IPS-NIHi11 (cell line): ENCODE measurements at places on chromosomes 4 and X.
A peak's percentile ranks its signal among the peaks of the same experiment; 100 is the strongest.

GRCh38 chr4:74111990-74112389, 13.0 kb upstream of the CXCL2 start:
- no peak for DNase-seq

GRCh38 chrX:38999967-39000745, 198.9 kb downstream of the MID1IP1 start:
- DNase-seq: no peak

GRCh38 chrX:12802741-12803140, 11.5 kb downstream of the PRPS2 start:
- no peak for DNase-seq

DNA sequence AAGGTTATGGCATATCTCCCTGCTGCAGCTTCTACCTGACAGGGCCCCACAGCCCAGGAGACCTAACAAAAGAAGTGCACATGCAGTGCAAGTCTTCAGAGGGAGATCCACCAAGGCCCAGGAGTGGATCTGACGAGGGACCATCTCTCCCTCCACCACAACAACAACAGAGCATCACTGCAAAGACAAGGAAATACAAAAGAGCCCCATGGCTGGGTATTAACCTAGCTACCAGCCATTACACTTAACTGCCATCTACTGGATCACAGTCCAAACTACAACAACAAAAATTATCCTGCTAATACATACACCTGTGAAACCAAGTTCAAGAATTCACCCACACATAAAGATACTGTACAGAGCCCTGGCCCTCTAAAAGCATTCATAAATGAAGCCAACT, 280.2 kb upstream of the SLC7A11 start:
- peak; percentile 60 for DNase-seq

DNA sequence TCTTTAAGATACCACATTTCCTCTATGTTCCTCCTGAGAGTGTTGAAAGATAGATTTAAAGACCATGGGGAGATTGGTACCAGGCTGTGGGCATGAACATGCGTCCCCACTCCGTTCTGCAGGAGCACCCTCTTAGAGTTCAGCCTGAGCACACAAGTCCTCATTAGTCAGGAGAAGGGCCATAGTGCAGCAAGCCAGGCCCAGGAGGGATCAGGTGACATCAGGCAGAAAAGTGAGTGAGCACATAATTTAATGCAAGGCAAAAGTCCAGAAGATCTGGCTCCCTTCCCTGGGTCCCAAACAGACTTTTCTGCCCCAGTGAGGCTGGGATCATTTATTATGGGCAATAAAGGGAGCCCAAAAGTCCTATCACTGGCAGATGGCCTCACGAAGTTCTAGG, 263.7 kb upstream of the AGTR2 start:
- DNase-seq: no peak

- no peak for DNase-seq
Observed at GRCh38 chr4:149293046-149293649, 522.5 kb downstream of the IQCM start.

- no peak for DNase-seq
Observed at GRCh38 chr4:108811486-108811885, 48.6 kb upstream of the ETNPPL start.

- DNase-seq: no peak
Observed at GRCh38 chr4:170248029-170248428, 158.3 kb upstream of the AADAT start.

GRCh38 chr4:15158406-15159091, 156.3 kb downstream of the CPEB2 start:
- DNase-seq: no peak

DNA sequence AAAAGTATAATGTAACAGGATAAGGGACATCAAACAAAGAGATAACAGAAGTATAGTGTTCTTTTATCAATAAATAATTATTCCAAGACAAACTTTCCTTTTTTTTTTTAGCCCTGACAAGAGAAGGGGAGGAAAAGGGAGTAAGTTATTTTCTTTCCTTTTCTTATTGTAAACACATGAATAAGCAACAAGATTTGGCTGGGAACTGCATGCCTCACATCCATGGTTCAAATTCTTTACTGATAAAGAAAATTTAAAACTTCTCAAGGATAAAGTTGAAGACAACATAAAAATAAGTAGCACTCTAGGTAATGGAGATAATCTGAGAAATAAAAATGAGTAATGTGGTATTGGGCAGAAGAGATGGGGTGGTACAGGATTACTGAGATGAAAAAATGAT, 71.6 kb downstream of the NEK1 start:
- no peak for DNase-seq

- DNase-seq: no peak
Observed at GRCh38 chr4:153067376-153067775, 131.3 kb downstream of the FHDC1 start.

DNA sequence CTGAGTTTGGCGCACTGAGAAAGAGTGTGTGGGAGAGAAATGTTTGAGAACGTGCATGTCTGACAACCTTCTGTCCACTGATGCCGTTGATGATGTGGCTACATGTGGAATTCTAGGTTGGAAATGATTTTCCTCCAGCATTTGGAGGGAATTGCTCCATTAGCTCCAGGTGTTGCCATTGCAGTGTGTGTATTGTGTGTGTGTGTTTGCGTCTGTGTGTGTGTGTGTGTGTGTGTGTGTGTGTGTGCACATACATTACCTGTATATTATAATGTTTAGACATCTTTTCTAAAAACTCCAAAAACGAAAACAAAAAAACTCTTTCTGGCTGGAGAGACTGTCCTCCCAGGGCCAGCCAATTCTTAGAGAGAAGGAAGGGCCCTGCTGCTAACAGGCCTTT, 18.2 kb upstream of the MECP2 start:
- no peak for DNase-seq

- no peak for DNase-seq
Observed at GRCh38 chr4:58048491-58048890, 938.3 kb upstream of the IGFBP7 start.

DNA sequence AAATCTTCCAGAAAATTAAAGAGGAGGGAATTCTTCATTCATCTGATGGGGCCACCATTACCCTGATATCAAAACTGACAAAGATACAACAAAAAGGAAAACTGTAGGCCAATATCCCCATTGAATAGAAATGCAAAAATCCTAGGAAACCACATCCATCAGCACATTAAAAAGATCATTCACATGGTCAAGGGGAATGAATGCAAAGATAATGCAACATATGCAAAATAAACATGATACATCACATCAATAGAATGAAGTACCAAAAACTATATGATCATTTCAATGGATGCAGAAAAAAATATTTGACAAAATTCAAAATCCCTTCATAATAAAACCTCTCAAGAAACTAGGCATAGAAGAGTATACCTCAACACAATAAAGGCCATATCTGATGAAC, 108.9 kb upstream of the SH3RF1 start:
- DNase-seq: no peak

- no peak for DNase-seq
Observed at GRCh38 chr4:107069049-107069448, 32.9 kb upstream of the DKK2 start.
